ENCODE measurements at places on chromosomes 3 and 15.

GRCh38 chr3:178750639-178751300 lies 214.5 kb downstream of the KCNMB2 start:
- no peak for DNase-seq

- peak; percentile 92 for DNase-seq
Measured at GRCh38 chr3:16842272-16843270, 42.2 kb upstream of the PLCL2 start.

GRCh38 chr15:58274885-58275284 lies 136.7 kb downstream of the AQP9 start:
- DNase-seq = no peak

- DNase-seq = no peak
Measured at GRCh38 chr3:126994661-126995245, 11.8 kb downstream of the PLXNA1 start.

DNA sequence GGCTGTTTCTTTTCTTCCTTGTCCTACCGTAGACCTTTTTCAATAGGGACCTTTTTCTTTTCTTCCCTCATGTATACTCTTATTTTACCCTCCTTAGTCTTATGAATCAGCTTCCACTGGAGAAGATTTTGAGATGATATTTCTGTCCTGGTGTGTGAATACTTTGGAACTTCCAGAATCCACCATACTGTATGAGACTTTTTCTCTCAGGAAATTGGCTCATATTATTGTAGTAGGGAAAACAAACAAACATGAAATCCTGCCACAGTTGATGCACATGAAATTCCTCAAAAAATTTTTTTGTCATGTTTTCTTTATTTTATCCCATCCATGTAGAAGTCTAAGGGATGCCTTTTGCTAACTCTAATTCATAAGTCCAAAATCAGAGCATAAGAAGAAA lies 289.3 kb upstream of the PLSCR5 start:
- no peak for DNase-seq

DNA sequence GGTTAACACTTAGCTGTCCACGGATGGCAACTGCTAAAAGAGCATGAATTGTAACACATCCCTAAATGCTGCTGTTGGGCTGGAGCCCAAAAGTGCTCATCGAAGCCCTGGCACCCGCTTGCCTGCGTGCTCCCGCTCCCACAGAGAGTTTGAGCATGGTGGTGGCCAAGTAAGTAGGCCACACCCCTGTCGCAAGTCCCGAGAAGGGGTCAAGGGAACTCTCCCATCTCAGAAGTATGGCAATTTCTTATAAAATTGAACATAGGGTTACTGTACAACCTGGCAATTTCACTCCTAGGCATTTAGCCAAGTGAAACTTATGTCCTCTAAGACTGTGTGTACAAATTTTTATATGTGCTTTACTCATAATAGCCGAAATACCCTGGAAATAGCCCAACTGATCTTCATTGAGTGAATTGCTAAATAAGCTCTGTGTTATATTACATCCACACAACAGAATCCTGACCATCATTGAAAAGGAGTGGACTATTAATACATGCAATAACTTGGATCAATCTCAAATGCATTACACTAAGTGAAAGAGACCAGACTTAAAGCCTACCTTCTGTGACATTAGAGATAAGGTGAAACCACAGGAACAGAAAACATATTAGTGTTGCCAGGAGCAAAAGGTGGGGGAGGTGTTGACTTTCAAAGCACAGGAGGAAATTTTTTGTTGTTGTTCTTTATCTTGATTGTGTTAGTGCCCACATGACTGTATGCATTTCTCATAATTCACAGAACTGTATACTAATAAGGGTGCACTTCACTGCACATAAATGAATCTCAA lies 1.5 kb upstream of the GCSAM start:
- DNase-seq = no peak

DNA sequence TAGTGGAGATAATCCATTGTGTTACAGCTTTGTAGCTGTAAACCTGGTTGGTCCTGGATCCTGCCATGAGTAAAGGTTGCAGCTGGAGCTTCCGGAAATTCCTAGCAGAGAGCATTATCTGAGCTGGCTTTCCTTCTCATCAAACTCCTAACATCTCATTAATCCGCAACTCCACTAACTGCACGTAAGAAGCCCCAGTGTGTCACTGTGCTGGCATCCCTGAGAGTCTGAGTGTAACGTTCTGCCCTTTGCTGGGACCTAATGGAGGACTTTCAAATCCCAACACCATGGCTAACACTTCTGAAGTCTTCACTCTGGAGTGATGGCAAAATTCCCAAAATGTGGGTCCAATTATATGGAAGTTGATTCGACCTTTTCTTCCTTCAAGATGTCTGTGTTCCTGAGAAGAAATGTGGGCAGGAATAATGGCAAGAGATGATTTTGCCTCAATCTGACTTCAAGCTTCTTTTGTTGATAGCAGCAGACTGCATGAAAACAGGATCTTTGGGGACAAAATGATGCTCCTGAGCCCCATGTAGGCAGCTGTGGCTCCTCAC lies 9.6 kb upstream of the TRPM1 start:
- no peak for DNase-seq

DNA sequence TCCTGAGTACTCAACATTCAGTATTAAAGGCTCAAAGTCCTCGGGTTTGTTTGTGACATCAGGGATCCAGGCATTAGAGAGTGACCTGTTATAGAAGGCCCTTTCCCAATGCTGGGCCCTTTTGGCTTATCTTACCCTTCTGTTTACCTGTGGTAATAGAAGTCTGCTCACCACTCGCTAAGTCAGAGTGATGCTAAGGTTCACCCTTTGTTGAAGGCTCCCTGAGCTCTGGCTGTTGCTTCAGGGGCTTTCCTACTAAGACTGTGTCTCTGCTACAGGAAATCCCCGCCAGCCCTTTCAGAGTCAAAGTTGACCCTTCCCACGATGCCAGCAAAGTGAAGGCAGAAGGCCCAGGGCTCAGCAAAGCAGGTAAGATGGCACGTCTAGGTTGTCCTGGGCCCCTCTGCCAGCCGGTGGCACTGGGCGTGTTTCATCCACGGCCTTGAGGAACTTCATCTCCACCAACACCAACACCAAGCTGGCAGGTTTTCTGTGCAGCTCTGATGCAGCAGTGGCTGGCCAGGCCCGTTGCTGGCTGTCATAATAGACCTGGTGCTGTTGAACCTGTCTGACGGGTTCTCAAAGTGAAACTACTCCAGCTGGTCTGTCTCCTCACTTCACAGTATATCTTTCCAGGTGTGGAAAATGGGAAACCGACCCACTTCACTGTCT lies 99.1 kb downstream of the DNASE1L3 start:
- no peak for DNase-seq

- no peak for DNase-seq
Measured at GRCh38 chr3:69326855-69327300, 59.0 kb downstream of the FRMD4B start.

DNA sequence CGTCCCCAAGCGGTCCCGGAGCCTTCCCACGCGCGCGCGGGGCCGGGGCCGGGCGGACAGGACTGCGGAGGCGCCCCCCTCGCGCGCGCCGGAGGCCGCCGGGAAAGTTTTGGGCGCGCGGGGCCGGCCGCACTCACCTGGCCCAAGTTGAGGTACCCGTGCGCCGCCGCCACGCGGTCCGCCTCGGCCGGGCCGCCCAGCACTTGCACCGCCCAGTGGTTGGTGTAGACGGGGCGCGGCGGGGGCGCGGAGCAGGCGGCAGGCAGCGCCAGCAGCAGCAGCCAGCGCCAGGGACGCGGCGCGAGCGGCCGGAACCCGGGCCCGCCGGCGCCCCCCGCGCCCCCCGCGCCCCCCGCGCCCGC lies 289 bp downstream of the PCSK6 start:
- no peak for DNase-seq

GRCh38 chr3:100830931-100831330 lies 121.6 kb downstream of the TFG start:
- no peak for DNase-seq

Measured in NCI-H524 treated with DMSO at 0.1 percent for 48 hours (cell line).